Stimulated activated CD8-positive, alpha-beta memory T cell treated with anti-CD3 and anti-CD28 coated beads, Interleukin-4, amount 100 ng/mL, for 1 hour (primary cell): ENCODE measurements at places on chromosomes 12 and 14.

- DNase-seq = no peak
Measured at GRCh38 chr12:129049917-129050316, 196.6 kb downstream of the GLT1D1 start.

DNA sequence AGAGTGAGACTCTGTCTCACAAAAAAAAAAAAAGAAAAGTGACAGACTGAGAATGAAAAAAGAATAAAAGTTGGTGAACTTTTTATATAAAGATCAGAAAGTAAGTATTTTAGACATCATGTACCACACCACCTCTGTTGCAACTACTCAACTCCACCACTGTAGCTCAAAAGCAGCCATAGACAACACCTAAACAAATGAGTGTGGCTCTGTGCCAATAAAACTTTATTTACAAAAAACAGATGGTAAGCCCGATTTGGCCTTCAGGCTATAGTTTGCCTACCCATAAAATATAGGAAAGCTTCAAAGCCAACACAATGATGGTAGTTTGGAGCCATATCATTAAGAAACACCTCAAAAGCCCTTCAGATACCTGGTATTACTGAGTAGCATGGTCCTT lies 154.5 kb upstream of the FOXN3 start:
- DNase-seq = no peak

- no peak for DNase-seq
Measured at GRCh38 chr12:2053691-2054090, 904 bp downstream of the CACNA1C start.

DNA sequence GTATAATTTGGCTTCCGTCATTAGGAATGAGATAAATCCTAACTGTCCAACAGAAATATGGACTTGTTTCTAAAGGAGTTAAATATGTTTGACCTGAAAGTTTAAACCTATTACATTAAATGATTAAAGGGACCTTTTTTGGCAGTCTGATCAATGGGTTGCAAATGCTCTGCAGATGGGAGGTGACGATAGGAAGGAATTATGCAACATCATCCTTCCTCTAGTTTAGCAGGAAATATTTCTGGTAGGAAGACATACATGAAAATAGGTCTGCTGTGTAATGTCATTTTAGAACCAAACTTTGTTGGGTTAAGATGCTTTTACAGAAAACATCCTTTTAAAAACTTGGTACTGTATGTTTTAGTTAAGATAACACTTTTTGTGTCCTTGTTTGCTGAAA lies 2.6 kb downstream of the LRRC10 start:
- DNase-seq = no peak

- DNase-seq = no peak
Measured at GRCh38 chr12:52120951-52121823, 41.7 kb downstream of the SMIM41 start.

GRCh38 chr14:101055106-101055662 lies 151.7 kb upstream of the RTL1 start:
- DNase-seq = no peak

- DNase-seq = no peak
Measured at GRCh38 chr14:54784657-54785056, 118.0 kb downstream of the GCH1 start.

- DNase-seq = no peak
Measured at GRCh38 chr12:123478762-123479161, 20.8 kb downstream of the SNRNP35 start.

DNA sequence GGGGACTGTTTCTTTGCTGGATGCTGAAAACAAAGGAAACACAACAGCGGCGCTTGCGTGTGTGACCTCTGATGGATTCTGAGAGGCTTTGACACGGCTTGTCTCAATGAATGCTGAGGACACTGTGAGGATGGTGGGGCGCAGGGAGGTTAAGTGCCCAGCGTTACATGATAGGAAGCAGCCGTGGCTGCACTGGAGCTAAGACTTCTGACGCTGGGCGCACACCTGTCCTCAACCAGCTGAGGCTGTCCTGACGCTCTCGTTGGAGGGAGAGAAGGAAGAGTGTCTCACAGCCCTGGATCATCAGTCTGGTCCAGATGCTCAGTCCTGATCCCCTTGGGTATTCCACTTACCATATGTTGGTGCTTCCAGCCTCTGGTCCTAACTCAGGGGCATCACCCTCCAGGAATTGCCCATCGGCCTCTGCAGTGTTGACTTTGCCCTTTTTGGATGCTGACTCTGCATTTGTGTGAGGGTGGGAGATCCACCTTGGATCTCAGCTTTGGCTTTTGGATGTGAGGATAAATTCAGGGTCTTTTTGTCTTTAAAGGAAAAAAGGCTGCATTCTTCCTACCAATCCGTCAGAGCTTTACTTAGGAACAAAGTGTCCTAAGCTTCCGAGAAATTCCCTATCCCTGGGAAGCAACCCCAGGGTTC lies 125.2 kb downstream of the ZNF664 start:
- no peak for DNase-seq

- DNase-seq = no peak
Measured at GRCh38 chr12:131808744-131809371, 19.3 kb upstream of the MMP17 start.

- DNase-seq = no peak
Measured at GRCh38 chr12:39297891-39298290, 145.0 kb downstream of the KIF21A start.

- no peak for DNase-seq
Measured at GRCh38 chr12:79083181-79083580, 218.6 kb downstream of the SYT1 start.

DNA sequence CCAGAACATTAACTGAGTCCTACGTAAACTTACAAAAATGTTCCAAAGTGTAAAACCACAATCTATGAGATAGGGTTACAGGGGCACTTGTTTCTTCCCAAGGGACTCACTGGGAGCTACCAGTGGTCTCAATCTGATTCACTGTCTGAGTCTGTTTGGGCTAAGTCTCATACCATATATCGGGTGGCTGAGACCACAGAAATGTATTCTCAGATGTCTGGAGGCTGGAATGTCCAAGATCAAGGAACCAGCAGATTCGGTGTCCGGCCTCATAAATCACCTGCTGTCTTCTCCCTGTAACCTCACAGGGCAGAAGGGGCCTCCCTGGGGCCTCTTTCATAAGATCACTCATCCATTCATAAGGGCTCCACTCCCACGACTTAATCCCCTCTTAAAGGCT lies 616.3 kb upstream of the TMEM132C start:
- no peak for DNase-seq
